Endothelial cell (in vitro differentiated cells): ENCODE measurements at places on chromosomes 16 and 17. TPM values are rescaled to one million over a fixed set of nuclear protein-coding genes. Genes with fewer than 3 reads are reported as not detected.

- H3K27me3 ChIP-seq = peaks cover 2% of the 10 kb centered on the region
- H3K4me3 ChIP-seq = peak overlapping the region; percentile 97
- H3K27ac ChIP-seq = no peak overlapping the region
- no peak for DNase-seq
- peaks cover 39% of the 10 kb centered on the region for H3K36me3 ChIP-seq
- H3K4me1 ChIP-seq = peaks cover 52% of the 10 kb centered on the region
Observed at GRCh38 chr17:49817993-49818392, 29.5 kb downstream of the KAT7 start.

DNA sequence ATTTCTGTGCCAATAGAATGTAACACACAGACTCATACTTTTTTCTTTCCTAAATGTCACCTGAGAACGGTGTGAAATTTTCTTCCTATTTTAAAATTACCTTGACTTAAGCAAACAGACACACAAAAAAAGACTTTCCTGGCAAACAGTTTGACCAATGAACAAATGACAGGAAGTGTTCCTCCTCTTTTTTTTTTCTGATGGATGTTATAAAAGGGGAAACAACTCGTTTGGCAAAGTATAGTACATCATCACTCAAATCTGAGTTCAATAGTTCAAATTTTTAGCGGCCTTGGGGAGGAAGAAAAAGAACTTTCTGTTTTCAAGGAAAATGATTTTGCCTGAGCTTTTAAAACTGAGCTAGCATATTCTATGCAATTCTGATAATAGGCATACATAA is 19.8 kb downstream of the HS3ST3A1 start:
- no peak overlapping the region for H3K4me3 ChIP-seq
- DNase-seq = no peak
- H3K36me3 ChIP-seq = no peaks in the 10 kb centered on the region
- no peaks in the 10 kb centered on the region for H3K4me1 ChIP-seq
- no peak overlapping the region for H3K27ac ChIP-seq

- H3K27me3 ChIP-seq = peaks cover 8% of the 10 kb centered on the region
- peaks cover 30% of the 10 kb centered on the region for H3K4me1 ChIP-seq
- no peak overlapping the region for H3K27ac ChIP-seq
- peak overlapping the region; percentile 96 for H3K4me3 ChIP-seq
Observed at GRCh38 chr16:57092786-57093411, 516 bp downstream of the CPNE2 start.

DNA sequence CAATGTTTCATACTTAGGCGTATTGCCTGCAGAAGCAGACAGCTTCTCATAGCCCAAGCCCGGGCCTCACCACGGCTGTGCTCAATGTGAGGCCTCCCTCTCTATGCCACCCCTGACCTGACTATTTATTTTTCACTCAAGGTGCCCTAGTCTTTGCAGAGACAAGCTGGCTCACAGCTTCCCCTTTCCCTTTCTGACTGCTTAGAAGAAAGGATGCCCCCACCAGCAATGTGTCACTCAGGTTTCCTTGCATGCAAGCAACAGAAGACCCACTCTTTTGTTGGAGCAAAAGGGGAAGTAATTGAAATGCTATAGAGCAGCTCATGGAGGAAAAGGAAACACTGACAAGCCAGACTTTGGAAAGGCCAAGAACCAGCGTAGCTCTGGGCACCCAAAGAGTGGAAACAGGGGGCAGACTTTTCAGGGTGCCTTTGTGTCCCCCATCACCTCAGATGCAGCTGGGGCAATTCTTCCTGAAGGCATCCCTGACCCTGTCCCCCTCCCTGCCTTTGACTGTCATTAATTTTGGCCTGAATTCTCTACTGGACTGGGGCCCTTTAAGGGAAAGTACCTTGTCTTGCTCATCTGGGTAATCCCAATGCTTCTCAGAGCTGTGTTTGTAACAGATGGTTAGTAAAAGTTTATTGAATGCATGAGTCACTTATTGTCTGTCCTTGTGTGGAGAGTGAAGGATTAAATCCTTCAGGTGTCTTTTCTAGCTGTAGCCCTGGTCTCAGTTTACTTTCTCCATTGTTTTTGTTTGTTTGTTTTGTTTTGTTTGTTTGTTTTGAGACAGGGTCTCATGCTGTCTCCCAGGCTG is 17.8 kb downstream of the RGS9 start:
- H3K36me3 ChIP-seq = peaks cover 11% of the 10 kb centered on the region
- H3K4me3 ChIP-seq = no peak overlapping the region
- H3K4me1 ChIP-seq = peaks cover 26% of the 10 kb centered on the region
- no peak for DNase-seq
- peaks cover 15% of the 10 kb centered on the region for H3K27me3 ChIP-seq
- no peak overlapping the region for H3K27ac ChIP-seq

- no peak for DNase-seq
- no peaks in the 10 kb centered on the region for H3K36me3 ChIP-seq
- H3K4me1 ChIP-seq = no peaks in the 10 kb centered on the region
- no peak overlapping the region for H3K27ac ChIP-seq
Observed at GRCh38 chr17:29357821-29358232, 32.3 kb upstream of the TAOK1 start.

DNA sequence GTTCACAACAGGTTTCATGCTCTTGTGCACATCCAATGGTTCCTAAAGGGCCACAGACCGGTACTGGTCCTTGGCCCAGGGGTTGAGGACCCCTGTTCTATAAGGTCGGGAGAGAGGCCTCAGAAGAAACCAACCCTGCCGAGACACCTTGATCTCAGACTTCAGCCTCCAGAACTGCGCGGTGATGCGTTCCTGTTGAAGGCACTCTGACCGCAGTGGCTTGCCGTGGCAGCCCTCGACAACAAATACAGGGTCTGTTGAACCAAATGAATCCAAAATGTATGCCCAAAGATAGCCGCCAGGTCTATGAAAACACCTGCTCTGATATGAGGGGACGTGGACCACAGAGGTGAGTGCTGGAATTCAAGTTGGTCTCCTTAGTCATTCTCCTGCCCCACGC is 389.8 kb downstream of the SEC14L1 start:
- H3K4me3 ChIP-seq = no peak overlapping the region
- H3K27ac ChIP-seq = no peak overlapping the region
- no peaks in the 10 kb centered on the region for H3K4me1 ChIP-seq
- H3K27me3 ChIP-seq = peaks cover 14% of the 10 kb centered on the region

GRCh38 chr17:64455993-64456885 is 7.3 kb downstream of the MILR1 start:
- H3K4me1 ChIP-seq = peaks cover 7% of the 10 kb centered on the region
- H3K36me3 ChIP-seq = peaks cover 4% of the 10 kb centered on the region
- DNase-seq = no peak
- peaks cover 6% of the 10 kb centered on the region for H3K27me3 ChIP-seq
- no peak overlapping the region for H3K4me3 ChIP-seq
- H3K27ac ChIP-seq = no peak overlapping the region

Gene TANC2
- 86.1 TPM for total RNA-seq

Gene PRSS36
- 0.74 TPM for total RNA-seq

Gene OR1F1
- not detected for total RNA-seq

Gene PABPN1L
- total RNA-seq = not detected

Gene TMEM238L
- not detected for total RNA-seq

Gene ARHGAP23
- total RNA-seq = 70.5 TPM

Gene ABAT
- 1.6 TPM for total RNA-seq

Gene IL34
- total RNA-seq = 1.6 TPM
